ENCODE measurements at places on chromosomes 3 and 15. TPM values are rescaled to one million over a fixed set of nuclear protein-coding genes. Genes with fewer than 3 reads are reported as not detected.

- no peak for DNase-seq
These were observed 33.3 kb downstream of the MGLL start for GRCh38 chr3:127789051-127789450.

DNA sequence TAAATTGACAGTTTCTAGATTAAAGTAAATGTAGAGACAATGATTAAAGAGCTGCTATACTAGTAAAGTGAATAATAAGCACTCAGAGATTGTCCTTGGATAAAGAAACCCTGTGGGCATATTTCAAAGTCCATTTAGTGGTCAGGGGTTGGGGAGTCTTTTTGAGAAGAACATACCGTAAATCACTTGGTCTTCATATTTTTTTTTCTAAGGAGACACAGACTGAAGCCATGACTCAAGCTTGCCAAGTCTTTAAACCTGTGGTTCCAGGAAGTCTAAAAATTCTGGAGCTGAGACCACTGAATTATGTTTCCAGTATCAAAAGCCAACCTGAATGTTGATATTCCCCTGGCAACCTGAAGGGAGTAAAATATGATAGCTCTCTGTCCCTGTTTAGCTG is 171.0 kb downstream of the TPRG1 start:
- no peak for DNase-seq

GRCh38 chr3:29410220-29410619 is 129.3 kb downstream of the RBMS3 start:
- no peak for DNase-seq

DNA sequence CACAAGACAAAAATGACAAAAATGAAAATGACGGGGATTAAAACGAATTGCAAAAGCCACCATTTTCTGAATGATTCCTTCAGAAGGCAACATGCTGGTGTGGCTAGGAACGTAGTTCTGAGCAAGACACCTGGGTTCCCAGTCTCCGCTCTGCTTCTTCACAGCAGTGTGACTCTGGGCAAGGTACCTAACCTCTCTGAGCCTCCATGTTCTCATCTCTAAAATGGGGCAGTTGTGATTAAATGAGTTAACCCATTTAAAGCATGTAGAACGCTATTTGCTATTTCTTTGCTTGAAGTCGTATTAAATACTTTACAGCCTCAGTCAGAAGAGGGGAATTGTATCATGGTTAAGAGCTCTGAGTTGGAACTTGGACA is 23.6 kb downstream of the BHLHE40 start:
- DNase-seq = no peak

GRCh38 chr3:46422617-46423016 is 15.6 kb downstream of the CCRL2 start:
- no peak for DNase-seq

DNA sequence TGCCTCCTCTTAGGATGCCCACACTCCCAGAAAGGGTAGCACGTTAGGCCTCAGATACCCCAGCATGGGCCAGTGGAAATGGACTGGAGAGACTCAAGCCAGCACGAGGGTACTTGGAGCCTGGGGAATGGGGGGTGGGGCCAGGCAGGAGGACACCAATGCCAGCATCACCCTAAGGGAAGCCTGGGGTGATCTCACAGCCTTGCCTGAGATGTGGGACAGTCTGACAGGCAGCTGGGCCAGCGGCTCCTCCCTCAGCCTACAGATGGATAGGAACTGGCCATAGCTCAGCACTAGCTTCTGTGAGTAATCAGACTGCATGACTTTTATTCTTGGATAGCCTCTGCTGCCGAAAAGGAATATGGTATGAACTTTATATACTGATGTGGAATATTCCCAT is 59.6 kb upstream of the MRPS22 start:
- no peak for DNase-seq

- DNase-seq = no peak
These were observed 56.0 kb downstream of the ZNF280D start for GRCh38 chr15:56677271-56677670.

DNA sequence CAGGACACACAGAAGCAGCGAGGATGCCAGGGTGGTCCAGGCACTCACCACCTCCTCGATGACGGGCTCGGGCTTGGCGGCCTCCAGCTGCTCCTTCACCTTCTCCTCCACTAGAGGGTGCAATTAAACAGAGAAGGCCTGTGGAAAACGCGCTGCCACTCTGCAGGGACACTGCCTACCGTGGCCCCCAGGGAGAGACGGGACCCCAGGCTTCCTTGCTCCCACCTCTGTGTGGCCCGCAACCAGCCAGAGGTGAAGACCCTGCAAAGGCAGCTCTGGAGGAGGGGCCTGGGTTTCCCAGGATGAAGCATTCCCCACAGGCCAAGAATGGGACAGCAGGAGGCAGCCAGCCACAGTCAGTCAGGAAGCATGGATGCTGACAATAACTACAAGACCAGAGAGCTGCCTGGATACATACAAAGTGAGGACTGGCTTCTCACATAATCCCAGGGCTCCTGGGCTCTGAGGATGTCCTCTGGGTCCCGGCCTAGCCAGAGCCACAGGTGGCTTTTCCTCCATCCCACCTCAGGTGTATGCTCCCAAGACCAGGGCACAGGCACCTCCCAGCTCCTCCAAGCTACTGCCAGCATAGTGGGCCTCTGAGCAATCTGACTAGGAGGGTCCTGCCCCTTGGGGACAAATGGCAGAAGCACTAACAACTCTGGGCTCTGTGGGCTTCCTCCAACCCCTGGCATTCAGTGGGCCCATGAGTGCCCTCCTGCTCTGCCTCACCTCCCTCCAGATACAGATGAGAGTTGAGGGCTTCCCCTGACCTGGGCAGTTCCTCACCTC is 46.2 kb downstream of the PTH1R start:
- peak; percentile 66 for DNase-seq

DNA sequence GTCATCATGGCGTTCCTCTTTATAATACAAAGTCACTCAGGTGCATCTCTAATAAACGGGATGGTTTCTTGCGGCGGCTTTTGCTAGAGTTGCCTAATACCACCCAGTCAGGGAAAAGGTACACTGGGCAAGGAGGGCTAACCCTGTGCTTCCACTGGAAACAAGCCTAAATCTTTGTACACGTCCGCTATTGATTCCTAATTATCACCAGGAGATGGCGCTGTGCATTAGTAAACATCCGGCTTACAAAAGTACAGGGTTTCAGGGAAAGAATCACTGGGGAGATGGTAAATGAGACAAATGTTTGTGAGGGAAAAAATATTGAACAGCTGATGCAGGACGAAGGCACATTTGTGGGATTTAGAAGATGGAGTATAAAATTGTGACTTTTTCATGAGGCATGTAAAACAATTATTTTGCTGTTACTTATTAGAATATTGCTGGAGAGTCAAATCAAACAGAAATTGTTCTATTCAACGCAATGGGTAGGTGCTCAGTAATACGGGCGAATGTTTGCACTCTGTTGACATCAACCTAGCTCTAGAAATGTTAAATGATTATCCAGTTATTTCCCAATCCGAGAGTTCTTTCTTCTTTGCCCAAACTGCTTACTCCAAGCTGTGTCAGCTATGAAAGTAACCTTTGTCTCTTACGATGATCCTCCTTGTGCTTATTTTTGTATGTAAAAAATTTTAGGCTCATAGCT is 50.6 kb downstream of the GMNC start:
- peak; percentile 56 for DNase-seq

DNA sequence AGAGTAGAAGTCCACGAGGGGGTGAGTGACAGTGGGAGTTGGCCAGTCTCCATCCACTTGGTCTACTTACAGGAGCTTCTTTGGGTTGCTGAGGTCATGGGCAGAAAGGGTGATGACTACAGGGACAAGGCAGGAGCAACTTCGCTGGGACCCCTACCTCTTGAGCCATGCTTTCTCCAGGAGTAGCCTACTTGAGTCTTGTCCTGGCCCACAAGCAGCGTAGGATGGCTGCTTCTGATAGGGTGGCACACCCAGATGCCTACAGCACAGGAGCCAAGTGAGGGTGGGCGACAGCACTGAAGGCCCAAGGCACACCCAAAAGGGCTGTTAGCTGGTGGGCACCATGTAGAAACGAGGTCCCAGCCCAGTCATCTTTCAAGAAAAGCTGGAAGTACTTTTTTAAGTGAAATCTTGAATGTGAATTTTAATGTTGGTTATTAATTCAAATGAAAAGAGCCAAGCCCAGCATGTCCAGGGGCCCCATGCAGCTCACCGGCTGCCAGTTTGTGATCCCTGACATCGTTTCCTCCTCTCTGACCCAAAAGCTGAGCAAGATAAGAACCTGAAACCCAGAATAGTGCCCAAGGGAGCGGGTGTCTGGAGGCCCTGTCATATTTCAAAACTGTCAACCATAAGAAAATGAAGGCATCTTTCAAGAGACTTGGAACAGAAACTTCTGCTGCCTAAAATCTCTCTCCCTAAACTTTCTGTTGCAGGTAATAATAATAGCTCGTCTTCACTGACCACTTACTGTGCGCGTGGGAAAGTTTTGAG is 2.2 kb upstream of the CPEB1 start:
- no peak for DNase-seq

The CHP1 gene
- 87.0 TPM for total RNA-seq

The ST3GAL6 gene
- total RNA-seq = 6.4 TPM

The PPM1L gene
- total RNA-seq = 7.9 TPM

The EFHB gene
- total RNA-seq = 1.6 TPM
